ENCODE measurements at places on chromosomes 4 and X.
A peak's percentile ranks its signal among the peaks of the same experiment; 100 is the strongest.

GRCh38 chr4:95998311-95998710 lies 158.4 kb downstream of the PDHA2 start:
- DNase-seq, result no peak

DNA sequence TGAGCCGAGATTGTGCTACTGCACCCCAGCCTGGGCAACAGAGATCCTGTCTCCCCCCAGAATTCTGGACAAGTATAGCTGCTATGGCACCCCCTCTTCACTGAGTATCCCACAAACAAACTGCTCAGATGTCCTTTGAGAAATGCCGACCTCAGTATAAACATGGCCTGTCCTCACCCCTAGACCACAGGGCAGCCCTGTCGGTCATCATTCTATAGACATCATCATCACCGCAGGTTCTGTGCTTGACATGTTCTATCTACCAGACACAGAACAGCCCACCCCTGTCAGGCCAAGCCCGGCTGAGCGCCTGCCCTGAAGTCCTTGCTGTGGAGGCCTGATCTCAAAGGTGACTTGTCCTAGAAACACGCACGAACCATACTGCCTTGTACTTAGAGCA lies 232.9 kb downstream of the DHRSX start:
- no peak for DNase-seq

DNA sequence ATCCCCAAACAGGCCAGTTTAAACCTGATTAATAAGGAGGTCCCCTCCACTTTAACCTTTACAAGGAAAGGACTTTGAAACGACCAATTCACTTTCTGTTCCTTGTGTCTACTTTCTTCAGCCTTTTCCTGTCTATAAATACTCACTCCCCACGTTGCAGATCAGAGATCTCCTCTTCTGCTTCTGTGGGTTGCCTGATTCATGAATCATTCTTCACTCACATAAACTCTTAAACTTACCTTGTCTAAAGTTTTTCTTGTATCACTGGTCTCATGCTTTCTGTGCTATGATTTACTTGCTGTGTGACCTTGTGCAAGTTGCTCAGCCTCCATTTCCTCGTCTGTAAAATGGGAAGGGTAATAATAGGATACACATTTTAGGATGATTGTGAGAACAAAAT lies 236.1 kb downstream of the QDPR start:
- no peak for DNase-seq

DNA sequence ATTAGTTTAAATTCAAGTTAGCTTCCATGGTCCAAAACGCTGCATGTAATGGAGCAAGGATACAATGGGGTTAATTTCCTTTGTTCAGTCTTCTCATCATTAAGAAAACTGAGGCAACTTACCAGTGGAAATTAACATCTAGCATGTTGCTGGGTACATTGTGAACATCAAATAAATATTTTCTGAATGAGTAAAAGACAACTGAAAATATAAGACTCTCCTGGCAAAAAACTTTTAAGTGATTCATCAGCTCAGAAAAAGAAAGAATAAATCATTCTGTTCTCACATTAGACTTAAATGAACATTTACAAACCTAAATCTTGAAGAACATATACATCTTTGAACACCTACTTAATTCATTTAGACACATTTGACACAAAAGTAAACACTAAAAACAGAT lies 138.4 kb upstream of the ETNPPL start:
- no peak for DNase-seq

DNA sequence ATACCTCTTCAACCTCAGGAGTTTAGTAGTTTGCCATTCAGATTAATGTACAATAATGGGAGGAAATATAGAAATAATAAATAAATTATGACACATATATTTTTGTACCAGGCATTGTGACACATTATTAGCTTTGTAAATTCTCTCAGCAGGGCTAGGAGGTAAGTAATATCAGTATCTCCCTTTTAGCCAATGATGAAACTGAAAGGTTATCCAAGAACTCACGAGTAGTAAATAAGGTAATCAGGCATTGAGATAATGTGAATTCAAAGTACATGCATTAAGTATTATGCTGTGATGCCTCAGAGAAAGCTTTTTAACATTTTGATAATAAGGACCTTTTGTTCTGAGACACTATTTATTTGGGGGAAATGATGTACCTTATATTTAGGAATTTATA lies 5.3 kb upstream of the ARAP2 start:
- DNase-seq, result no peak

- no peak for DNase-seq
Measured at GRCh38 chr4:19700992-19701391, 550.7 kb upstream of the SLIT2 start.

GRCh38 chr4:189022440-189023035 lies 883.3 kb downstream of the TRIML1 start:
- no peak for DNase-seq

- peak; percentile 48 for DNase-seq
Measured at GRCh38 chr4:51831133-51831532, 11.8 kb upstream of the DCUN1D4 start.

GRCh38 chrX:97252111-97252510 lies 368.4 kb downstream of the RPA4 start:
- DNase-seq, result no peak

- DNase-seq, result no peak
Measured at GRCh38 chr4:147714575-147715401, 17.1 kb upstream of the ARHGAP10 start.

GRCh38 chr4:82747686-82748575 lies 50.7 kb downstream of the SCD5 start:
- DNase-seq, result no peak

- DNase-seq, result no peak
Measured at GRCh38 chrX:57366430-57366829, 79.9 kb downstream of the FAAH2 start.

- no peak for DNase-seq
Measured at GRCh38 chrX:18946611-18947010, 37.3 kb downstream of the PHKA2 start.
